ENCODE measurements at places on chromosomes 7 and 10.

GRCh38 chr7:28408105-28408959 is 4.0 kb upstream of the CREB5 start:
- DNase-seq: no peak

- no peak for DNase-seq
Observed at GRCh38 chr10:120505866-120506265, 48.8 kb downstream of the PLPP4 start.

DNA sequence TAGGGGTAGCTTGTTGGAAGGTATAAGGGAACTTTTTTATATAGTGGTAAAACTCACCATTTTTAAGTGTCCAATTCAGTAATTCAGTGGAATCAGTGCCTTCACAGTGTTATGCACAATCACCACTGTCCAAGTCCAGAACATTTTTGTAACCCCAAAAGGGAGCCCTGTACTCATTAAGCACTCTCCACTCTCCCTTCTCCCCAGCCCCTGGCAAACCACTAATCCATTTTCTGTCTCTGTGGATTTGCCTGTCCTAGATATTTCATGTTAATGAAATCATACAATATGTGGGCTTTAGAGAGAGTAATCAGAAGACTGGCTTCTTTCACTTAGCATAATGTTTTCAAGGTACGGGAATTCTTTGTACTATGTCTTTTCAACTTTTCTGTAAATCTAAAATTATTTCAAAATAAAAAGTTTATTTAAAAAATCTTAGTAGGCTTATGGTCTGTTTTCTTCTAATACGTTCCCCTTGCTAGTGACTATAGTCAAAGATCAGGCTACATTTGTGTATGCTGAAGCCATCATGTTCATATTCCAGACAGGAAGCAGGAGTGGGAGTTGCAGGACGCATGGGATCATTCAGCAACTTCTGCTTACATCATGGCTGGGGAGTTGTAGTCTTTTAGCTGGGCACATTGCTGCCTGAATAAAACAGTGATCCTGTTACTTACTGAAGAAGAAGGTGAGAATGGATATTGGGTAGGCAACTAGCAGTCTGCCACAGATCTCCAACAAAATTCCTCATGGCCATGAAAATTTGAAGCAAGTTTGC is 35.4 kb upstream of the TAX1BP1 start:
- no peak for DNase-seq

GRCh38 chr7:1248143-1248915 is 15.7 kb downstream of the UNCX start:
- DNase-seq: no peak

DNA sequence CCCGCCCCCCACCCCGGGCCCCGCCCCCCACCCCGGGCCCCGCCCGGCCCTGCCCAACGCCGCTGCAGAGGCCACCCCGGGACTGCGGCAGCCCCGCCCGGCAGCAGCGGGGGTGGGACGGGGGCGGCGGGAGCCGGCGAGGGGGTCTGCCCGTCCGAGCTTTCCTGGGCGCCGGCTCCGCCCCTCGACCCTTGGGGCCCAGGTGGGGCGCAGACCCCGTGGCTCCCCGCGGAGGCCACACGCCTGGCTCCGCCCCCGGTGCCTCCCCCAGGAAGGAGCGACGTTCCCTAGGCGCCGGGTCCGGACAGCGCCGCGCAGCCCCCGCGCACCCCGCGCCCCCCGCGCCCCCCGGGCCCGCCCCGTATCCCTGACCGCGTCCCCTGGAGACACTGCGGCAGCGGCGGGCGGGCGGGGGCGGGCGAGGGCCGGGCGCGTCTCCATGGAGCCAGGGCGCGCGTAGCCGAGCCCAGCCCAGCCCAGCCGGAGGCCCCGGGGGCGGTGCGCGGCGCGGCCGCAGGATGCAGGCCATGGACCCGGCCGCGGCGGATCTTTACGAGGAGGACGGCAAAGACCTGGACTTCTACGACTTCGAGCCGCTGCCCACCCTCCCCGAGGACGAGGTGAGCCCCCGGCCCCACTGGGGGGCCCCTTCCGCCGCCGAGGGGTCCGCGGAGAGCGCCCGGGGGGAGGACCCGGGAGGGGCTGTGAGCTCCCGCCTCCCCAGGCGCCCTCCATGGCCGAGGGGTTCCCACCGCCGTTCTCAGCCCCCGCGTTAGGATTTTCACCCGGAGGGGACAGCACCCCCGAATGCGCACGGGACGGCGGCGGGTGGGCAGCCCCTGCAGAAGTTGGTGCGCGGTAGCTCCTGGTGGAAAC is at the start of gene KNDC1:
Gene KNDC1, plus strand, starts transcription at position 270 of the 876 bp plus-strand sequence. Its CDS starts 249 bp downstream, at position 519.
- DNase-seq: no peak

All from GOT3 (cell line).